CD4-positive, alpha-beta T cell treated with Interleukin-15 for 4 hours (primary cell): ENCODE measurements at places on chromosomes 13 and 19.
A peak's percentile ranks its signal among the peaks of the same experiment; 100 is the strongest.

- DNase-seq = peak; percentile 17
These were observed 167.1 kb downstream of the LMO7 start for GRCh38 chr13:75803164-75803611.

- no peak for DNase-seq
These were observed 18.6 kb upstream of the LMTK3 start for GRCh38 chr19:48530066-48530720.

- DNase-seq = no peak
These were observed 121.6 kb upstream of the SPATA13 start for GRCh38 chr13:24038841-24039330.

DNA sequence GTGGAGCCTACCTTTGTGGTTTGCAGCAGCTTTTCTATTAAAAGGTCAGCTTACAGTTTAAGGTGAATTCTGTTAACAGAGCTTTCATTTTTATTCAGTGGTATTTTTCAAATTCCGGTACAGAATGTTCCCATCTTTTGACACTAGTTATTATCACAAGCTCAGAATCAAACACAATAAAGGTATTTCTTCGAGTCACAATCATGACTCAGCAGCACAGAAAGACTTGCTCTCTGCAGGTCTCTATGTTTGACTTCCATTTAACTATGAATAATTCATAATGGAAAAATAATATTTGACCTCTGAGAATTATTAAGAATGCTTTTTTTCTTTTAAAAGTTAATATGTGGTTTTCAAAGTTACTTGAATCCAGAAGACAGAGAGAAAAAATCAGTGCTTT lies 28.2 kb downstream of the DACH1 start:
- no peak for DNase-seq

GRCh38 chr13:114166381-114167131 lies 12.5 kb upstream of the CFAP97D2 start:
- no peak for DNase-seq

DNA sequence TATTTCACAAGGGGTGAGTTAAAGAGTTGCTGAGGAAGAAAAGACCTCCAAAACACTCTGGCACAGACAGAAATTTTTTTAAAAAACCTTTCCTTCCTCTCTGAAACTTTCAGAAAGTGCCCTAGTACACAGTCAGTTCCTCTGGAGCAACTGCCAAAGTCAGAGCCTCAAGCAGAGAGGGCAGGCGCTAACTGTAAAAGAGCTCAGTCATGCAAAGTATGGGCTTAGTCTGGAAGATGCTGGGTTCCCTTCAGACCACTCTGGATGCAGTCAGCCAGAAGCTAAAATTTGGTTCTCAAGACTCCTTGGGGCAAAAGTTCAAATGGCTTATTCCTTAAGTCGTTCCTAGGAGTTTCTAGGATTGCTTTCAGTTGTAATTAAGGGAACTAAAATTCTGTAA lies 671.6 kb downstream of the PCDH9 start:
- DNase-seq = no peak

- no peak for DNase-seq
These were observed 1.1 kb upstream of the ZNF444 start for GRCh38 chr19:56139847-56140582.

DNA sequence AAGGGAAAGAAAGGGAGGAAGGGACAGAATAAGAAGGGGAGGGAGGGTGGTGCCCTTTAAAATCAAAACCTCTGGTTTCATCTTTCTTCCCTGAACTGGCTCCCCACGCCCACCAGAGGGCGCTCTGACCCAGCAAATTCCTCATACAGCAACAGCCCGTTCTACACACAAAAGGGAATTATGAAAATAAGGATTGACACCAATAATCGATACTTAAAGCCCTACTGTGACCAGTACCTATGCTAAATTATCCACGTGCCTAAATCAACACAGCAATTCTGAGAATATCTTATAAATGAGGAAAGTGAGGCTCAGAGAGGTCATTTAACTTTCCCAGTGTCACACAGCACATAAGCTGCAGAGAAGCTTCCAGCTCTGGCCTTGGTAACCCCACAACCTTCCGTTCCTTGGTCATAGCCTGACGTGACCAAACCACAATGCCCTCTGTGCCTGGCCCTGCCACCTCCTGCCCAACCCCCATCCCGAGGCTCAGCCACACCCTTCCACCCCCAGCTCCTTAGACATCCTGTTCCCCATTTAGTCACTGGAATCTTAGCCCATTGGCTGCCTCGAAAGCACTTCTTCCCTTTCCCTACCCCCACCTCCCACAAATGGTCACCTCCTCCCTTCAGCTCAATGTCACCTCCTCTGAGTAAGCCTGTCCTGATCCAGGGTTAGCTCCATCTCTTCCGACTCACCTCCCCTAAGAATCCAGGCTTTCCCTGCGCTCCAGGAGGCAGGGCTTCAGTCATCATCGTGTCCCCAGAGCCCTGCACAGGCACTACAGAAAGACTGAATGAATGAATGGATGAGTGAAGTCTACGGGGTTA lies 34.2 kb upstream of the PNMA8B start:
- peak; percentile 78 for DNase-seq

- DNase-seq = no peak
These were observed at the start of gene ZIC2 for GRCh38 chr13:99981735-99982035. Gene ZIC2 (plus strand): TSS chr13:99981784. CDS start chr13:99982065, 281 bp downstream.

GRCh38 chr19:16559780-16560276 lies 12.4 kb downstream of the SLC35E1 start:
- no peak for DNase-seq

- no peak for DNase-seq
These were observed 22.6 kb downstream of the SUGP1 start for GRCh38 chr19:19297759-19298158.

DNA sequence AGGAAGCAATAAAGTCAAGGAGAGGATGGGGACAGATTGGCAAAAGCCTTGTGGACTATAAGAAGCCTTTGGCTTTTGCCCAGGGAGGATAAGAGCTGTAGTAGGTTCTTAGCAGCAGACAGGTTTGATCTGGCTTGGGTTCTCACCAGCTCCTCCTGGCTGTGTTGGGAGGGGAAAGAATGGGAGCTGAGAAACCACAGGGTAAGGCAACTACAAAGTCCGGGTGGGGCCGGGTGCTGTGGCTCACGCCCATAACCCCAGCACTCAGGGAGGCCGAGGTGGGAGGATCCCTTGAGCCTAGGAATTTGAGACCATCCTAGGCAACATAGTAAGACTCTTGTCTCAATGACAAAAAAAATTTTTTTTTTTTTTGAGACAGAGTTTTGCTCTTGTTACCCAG lies 20.6 kb downstream of the NECTIN2 start:
- DNase-seq = no peak
